ENCODE measurements at places on chromosomes 2 and 18.

DNA sequence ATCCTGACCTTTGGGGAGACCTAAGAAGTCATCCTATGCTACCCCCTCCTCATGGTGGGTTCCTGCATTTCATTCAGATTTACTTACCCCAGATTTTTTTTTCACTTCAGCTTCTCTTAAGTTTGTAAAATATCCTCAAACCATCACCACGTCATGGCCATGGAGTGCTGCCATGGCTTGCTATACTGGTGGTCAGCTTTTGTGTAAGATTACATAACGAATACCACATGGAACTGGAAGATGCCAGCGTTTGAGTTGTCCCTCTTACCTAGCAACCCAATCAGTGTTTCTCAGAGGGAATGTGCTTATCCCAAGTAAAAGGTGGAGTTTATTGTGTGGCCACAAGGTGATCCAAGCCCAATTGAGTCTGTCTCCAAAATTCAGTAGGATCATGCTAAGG, 148.6 kb upstream of the ALPP start:
- no peak for DNase-seq

DNA sequence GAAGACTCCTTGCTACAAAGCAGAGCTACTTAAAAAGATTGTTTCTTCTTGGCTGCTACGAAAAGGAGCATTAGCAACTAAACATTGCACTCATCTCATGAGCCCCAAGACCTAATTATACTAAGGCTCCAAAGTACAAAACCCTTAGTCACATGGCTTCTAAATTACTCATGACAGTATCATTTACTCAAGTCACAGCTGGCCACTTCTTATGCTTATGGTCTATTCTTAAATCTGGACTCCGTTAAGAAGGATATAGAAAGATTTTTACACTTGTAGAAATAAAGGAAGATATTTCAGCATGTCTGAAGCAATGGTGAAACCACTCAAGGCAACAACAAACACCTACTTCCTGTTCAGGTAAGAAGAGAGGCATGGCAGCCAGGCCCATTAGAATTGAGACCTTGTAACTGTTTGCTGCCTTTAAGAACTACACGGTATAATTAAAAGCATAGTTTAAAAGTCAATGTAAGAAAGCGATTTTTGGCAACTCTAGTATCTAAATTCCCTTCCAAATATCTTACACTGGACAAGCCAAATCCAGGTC, 12.7 kb downstream of the ANKRD44 start:
- DNase-seq = no peak

DNA sequence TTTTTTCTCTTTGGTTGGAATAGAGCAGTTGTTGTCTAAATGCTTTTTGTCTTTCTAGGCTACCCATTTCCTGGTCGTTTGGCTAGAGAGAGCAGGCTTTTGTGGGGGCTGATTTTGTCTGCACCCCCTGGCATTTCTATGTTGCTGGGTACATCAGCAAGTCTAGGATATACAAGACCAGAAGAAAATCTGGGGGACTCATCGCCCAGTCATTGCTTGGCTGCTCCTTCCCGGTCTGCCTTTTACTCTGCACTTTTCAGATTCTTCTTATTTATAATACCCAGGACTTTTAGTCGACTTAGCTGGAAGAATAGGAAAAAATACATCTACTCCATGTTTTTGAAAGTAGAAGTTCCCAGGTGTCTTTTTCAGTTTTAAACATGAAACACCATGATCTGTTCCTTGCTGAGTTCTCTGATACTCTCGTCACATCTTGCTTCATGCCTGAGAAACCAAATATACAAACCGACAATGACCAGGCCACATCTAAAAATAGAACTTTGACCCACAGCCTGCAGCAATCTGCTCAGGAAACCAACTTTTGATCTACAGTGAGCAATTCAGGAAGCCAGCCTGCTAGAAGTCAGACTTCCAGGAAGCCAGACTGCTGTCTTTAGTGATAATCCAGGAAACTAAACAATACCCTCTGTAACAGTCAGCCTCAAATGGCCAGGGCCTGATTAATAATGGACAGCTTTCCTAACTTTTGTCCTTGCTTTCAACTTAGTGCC, 163.8 kb upstream of the MEX3C start:
- no peak for DNase-seq

GRCh38 chr2:29267720-29268119, 152.5 kb downstream of the CLIP4 start:
- no peak for DNase-seq

DNA sequence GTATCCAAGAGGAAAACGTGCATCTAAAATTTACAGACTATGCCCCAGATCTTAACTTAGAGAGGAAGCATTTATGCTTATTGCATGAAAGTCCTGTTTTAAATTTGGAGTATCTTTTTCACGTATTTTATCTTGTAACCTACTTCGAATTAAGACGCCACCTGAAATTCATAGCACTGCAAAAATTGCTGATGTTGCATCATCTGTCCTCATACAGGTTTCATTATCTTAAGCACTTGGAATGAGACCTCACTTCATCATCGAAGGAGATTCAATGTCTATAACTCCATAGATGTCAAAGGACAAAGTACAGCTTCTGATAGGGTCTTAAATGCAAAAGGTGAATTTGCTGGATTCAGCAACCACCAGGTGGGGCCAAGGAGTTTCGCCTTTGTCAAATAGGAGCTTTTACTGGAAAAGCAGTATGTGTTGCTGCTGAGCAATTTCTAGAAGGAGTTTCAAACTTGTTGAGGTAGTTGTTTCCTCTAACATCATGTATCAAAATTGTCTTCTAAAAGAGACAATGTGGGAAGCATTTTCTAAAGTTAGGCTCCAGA, 106.4 kb upstream of the CCDC85A start:
- no peak for DNase-seq

DNA sequence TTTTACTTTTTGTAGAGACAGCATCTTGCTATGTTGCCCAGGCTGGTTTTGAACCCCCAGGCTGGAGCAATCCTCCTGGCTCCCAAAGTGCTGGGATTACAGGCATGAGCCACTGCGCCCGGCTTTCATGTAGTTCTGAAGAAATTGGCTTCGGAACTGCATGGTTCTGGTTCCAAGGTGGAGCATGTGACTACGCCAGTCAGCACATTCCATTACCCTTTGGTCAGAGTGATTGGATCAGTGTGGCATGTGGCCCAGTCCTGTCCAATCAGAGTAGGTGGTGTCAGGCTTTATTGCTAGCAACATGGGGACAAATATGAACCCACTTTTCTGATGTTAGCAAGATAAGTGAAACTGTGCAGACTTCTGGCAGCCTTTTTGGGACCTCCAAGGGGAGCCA, 16.3 kb upstream of the ATOH8 start:
- no peak for DNase-seq

DNA sequence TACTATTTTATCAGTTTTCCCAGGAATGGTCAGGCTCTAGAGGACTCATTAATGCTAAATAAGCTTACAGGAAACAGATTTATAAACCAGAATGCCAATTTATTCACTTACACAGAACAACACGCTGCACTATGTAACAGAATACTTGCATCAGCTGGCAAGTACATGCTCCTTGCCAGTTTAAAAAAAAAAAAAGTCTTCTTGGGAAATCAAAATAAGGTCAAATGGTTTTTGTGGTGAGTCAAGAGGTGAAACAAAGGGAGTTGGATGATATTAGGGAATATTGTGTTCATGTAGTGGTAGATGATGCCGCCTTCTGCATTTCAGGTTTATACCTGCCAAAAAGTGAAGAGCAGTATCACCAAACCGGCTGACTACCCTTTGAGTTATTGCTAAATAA, 1322.1 kb upstream of the ZEB2 start:
- no peak for DNase-seq

DNA sequence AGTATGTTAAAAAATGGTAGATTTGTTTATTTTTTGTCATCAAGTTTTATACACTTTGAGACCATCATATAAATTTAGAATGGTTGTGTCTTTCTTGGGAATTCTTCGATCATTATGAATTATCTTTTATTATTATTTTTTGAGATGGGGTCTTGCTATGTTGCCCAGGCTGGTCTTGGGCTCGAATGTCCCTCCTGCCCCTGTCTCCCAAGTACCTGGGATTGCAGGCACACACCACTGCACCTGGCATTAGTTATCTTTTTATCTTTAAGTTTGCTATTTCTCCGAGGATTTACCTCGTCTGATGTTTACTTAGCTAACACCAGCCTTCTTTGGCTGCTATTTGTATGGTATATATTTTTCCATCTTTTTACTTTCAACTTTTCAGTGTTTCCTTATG, 100.0 kb downstream of the BIRC6 start:
- DNase-seq = no peak

DNA sequence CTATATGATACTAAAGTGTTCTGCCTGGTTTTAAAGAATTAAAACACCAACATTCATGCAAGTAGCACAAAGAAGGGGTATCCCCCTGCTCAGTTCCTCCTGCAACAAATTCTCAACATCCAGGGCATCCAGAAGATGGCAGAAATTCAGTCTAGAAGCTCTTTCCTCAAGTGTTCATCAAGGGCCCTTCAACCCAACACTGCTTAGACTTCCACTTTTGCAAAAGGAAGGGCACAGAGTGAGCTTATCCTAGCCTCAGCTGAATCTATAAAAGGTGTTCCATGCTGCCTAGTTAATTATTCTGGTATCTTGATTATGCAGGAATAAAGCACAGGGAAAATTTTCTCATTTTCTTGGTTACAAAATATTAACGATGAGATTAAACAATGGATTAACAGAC, 275.8 kb upstream of the CRIM1 start:
- no peak for DNase-seq

- no peak for DNase-seq
These were observed 46.0 kb upstream of the PAX8 start for GRCh38 chr2:113324684-113325160.

DNA sequence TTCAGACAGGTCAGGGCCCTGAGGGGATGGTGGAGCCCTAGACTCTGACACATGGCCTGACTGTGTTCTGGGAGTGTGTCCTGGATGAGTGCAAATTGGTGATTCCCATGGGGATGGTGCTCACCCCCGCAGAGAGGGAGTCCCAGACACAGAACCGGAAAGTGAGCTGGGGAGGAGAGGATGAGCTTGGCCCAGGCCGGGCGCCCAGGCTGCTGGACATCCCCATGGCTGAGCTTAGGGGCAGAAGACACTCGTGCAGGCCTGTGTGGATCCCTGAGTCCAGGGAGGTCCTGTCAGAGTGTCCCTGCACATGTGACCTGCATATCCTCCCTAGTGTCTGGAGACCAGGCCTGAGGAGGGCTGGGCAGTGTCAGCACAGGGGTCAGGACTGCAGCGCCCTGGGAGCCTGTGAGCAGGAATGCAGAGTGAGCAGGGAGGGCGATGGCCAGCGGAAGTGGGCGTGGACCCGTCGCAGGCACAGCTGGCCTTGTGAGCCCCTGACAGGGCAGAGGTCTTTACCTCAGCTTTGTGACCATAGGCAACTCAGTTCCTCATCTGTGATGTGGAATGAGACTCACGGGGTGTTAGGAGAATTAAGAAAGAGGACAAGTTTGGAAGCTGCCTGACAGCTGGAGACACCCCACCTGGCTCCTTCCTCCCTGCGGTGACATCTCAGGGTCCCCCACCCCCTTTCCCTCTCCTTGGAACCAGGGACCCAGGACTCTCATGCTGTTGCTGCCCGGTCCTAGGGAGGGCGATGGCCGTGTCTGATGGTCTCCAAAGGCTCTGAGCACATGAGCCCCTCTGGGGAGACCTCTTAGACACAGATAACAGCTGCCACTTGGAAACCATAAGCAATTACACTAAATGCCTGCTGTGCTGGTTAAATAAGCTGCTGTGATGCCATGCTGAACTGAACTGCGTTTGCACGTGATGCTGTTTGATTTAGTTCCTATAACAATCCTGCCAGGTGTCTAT, 62.6 kb upstream of the HS6ST1 start:
- DNase-seq = no peak

- DNase-seq = no peak
These were observed 7.0 kb downstream of the CTIF start for GRCh38 chr18:48545757-48546321.

DNA sequence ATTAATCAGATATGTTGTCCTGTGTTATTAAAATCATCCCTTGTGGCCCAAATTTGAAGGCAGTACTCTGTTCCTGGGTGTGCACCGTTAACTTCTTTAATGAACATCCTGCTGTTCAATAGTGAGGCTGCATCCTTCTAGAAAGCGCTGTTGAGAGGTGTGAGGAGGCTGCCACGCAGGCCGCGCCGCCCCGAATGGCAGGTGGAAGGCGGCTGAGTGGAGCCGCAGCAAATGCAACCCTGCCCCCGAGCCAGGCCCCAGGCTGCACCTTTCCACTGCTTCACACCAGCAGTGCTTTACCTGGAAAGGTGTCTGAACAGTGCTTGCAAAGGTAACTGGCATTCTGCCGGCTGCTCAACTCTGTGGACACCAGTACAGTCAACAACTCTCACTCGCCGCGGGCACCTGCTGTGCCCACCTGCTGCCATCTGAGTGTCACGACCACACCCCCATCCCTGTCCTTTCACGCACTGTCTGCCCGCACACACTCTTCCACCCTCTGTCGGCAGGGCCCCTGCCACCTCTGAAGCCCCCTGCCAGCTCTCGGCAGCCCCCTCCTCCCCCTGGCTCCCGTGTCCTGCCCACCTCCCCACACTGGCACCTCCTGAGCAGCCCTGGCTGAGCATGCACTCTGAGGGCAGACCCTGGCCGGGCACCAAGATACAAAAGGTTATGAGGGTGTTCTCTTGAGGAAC, 70.9 kb downstream of the ODC1 start:
- no peak for DNase-seq

- no peak for DNase-seq
These were observed 1.8 kb downstream of the ATP8B1 start for GRCh38 chr18:57801325-57801724.

- peak; percentile 26 for DNase-seq
These were observed 122.3 kb downstream of the LYPD6B start for GRCh38 chr2:149160701-149161217.

DNA sequence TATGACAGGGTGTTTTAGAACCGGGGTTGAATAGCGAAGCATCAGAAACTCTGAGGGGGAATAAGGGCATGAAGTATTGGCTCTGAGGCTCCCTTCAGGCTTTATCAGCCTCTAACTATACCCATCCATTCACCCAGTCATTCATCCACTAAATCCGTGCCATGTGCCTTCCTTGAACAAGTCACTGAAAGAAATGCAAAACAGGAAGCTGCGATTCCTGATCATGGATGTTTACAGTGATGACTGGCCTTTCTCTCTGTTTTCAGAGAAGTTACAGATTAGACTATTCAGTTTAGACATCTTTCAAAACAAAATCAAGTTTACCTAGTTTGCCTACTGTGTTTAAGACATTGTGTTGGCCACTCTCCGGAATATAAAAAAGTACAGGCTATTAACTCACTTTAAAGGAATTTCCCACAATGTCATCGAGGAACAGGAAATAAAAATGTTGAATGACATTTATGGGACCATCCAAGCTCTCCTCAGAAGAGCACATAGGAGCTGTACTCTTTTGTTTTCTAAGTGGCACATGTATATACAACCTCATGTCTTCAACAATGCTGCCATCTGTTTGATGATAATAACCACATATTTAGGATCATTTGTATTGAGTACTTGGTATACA, 43.8 kb upstream of the SLC14A1 start:
- DNase-seq = no peak

- no peak for DNase-seq
These were observed 893.4 kb downstream of the CPS1 start for GRCh38 chr2:211449819-211450218.

DNA sequence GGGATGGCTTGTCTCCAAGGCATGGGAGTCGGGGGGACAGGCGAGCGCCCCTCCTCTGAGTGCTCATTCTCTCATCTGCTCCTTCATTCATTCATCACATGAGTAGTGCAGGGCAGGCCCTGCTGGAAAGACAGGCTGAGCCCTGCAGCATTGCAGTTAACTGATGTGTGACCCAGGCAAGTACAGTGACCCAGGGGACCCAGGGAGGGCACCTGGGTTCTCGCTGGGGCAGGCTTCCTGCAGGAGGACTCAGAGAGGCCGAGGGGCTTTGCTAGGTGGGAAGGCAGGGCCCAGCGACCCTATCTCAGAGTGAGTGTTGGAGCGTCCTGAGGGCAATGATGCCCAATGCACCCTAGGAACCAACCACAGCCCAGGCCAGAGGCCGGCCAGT, 30.6 kb downstream of the HJURP start:
- no peak for DNase-seq
